ENCODE measurements at places on chromosomes 6 and 20.
A peak's percentile ranks its signal among the peaks of the same experiment; 100 is the strongest.

- DNase-seq: no peak
These were observed 10.8 kb upstream of the BTN3A2 start for GRCh38 chr6:26354162-26354561.

GRCh38 chr6:36822506-36823269, 16.6 kb downstream of the CPNE5 start:
- no peak for DNase-seq

GRCh38 chr6:130982941-130983456, 80.0 kb downstream of the EPB41L2 start:
- DNase-seq: no peak

GRCh38 chr20:56828402-56828801, 199.3 kb downstream of the TFAP2C start:
- no peak for DNase-seq

DNA sequence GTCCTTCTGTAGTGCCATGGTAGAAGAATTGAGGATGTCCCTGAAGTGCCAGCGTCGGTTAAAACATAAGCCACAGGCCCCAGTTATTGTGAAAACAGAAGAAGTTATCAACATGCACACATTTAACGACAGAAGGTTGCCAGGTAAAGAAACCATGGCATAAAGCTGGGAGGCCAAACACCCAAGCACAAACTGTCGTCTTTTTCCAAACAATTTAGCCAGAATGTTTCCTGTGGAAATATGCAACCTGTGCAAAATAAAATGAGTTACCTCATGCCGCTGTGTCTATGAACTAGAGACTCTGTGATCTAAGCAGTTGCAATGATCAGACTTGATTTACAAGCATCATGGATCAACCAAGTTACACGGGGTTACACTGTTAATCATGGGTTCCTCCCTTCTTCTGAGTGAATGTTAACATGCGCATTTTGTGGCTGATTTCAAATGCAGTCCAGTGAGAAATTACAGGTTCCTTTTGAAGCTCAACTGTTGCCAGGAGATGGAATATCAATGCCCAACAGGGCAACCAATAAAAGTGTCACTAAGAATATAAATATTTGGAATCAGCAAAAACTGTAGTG, 674.9 kb downstream of the GRIK2 start:
- no peak for DNase-seq

DNA sequence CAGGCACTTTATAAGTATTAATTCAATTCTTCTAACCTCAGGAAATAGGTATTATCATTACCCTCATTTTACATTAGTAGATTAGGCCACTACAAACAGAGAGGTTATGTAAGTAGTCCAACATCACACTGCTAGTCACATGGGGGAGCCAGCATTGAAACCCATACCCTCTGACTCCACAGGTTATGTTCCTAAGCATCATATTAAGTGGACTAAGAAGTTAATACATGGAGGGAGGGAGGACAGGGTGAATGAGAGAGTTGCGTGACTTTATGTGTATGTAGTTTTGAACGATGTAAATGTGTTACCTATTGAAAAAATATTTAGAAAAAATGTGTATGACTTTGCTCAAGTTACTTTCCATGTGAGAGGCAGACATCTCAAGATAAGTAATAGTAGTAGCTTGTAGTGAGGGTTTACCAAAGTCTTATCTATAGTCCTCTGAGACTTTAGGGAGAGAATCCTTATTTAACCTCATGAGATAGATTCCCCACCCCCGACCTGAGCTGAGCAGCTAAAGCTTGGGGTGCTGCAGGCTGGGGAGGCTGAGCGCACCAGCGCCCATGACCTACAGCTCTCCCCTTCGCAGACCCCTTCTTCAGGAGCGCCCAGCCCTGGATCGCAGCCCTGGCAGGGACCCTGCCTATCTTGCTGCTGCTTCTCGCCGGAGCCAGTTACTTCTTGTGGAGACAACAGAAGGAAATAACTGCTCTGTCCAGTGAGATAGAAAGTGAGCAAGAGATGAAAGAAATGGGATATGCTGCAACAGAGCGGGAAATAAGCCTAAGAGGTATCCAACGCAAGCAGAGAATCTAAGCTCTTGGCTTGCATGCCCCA, 7.5 kb downstream of the BTN3A2 start:
- no peak for DNase-seq

DNA sequence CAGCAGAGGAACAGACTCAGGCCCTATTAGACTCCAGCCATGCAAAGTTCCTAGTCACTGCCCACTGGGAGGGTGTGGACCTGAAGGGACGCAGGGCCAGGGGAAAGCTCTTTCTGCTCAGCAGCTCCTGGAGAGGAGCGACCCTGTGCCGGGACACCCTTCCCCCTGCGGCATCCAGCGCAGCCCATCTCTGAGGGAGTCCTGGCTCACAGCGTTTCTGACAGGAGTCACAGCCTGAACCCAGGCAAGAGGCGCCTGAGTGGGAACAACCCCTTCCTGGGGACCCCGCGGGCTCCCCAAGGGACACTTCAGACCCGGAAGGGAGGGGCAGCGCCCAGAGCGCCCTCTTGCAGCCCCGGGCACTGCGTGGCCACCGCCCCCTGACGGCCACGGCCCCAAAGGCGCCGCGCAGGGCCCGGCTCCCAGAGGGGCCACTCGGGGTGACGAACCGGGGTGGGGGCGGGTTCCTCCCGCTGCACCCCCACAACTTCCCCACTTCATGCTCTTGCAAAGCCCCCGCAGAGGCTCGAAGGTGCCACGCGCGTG, 862 bp downstream of the UCKL1 start:
- DNase-seq: peak; percentile 57
